MG63 (cell line): ENCODE measurements at places on chromosomes 2 and 18. TPM values are rescaled to one million over a fixed set of nuclear protein-coding genes. Genes with fewer than 3 reads are reported as not detected.

DNA sequence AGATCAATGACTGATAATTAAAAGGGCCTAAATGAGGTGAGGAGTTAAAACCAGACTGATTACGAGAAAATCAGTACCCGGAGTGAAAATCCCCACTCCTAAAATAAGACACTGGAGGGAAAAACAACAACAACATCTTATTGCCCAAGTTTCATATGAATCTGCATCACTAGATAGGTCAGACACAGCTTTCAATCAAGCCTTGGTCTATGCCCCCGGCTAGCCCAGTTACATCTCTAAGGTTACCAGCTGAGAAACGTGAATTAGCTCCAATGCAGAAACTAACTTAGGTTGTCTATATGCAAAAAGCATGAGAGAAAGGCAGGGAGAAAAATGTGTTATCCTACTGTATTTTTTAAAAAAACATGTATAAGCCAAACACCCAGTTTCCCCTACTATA, 53.7 kb downstream of the ROCK2 start:
- no peak for DNase-seq

Gene TNFAIP6
- total RNA-seq, result 0.84 and 1.8 TPM in 2 replicates

DNA sequence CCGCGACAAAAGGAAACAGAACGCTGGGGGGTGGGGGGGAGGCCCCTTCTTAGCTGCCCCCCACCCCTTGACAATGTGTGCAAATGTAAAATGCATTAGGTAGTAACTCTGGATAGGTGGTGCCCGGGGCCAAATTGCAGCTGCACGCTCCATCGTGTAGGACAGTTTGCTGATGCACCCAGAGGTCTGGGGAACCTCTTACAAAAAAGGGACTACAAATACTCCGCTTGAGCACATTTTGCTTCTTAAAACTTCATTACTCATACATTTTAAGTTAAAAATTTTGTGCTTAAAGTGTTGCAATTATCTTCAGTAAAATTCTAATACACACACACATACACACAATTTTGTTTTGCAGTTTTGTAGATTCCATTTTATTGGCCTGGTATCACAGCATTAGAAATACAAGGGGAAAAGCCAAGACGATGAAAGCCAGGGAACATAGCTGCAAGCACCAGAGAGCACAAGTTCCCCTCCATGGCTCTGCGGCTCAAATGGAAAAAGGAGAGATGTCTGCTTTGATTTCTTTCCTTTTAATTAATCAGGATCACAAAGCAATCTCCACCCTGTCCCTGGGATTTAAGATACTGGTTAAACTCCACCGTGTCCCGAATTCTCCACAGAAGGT, 582.1 kb downstream of the ZEB2 start:
- DNase-seq, result peak; percentile 3

- DNase-seq, result no peak
Observed at GRCh38 chr2:37721201-37721560, 49.7 kb upstream of the CDC42EP3 start.

DNA sequence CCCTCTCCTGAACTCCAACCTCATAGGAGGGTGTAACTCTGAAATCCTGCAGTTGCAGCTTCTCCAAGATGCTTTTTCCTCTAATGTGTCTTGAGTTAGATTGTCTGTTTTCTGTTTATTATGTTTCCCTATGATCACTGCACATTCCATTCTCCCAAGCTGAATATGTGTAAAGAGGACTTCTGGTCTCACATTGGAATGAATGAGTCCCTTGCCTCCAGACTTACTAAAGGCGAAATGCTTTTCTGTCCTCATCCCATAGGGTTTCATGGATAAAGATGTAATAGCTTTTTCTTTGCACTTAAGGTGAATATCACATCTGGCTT, 35.5 kb upstream of the CYP27A1 start:
- no peak for DNase-seq

DNA sequence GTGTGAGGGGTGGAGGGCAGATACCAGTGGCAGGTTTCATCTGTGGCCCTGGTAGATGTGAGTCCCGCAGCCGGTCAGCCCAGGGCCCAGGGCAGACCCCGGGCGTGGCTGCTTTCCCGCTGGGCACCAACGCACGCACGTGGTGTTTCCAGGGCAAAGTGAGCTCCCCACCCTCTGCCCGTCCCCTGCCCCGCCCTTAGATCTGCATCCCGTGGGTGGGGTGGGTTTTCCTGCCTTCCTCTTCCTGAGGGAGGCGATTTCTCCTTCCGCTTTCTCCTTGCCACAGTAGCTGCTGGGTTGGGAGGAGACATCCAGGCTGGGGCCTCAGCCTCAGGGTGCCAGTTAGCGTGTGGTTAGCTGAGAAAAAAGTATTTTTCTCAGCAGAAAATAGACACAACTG, 49.6 kb downstream of the ODC1 start:
- no peak for DNase-seq

GRCh38 chr2:236597629-236598028, 28.0 kb downstream of the ACKR3 start:
- DNase-seq, result no peak

DNA sequence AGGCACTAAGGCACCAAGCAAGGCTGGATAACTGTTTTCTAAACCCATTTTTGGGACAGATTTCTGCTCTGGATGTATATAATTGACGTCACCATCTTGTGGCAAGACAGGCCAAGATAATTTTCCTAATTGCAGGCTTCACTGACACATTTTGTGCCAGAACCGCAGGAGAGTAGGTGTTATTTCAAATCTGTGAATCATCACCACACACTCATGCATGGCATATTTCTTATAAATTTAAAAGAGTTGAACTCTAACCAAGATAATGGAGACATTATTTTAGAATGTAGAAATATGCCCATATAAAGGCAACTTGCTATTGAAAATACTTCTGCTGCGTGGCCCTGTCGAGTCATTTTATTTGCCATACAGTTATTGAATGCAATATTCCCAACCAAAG, 68.3 kb upstream of the ACYP2 start:
- no peak for DNase-seq

DNA sequence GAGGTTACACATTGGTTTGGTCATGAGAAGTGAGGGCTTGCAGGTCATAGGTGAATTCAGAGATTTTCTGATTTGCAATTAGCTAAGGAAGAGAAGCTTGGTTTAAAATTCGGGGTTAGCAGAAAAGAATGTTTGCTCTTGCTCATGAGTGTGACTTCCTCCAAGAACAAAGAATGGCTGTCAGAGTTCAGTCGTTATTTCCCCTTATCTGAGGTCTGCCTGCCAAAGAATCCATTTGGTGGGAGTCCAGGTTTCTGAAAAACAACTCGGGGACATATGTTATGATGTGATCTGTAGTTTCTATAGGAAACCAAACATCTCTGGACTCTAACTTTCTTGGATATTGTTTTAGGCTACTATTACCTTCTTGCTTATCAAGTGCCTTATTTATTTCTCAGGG, 3.2 kb upstream of the UGT1A6 start:
- no peak for DNase-seq

GRCh38 chr2:238853218-238853617, 5.3 kb downstream of the TWIST2 start:
- DNase-seq, result no peak

Gene KLHL30
- total RNA-seq, result not detected in 2 replicates

DNA sequence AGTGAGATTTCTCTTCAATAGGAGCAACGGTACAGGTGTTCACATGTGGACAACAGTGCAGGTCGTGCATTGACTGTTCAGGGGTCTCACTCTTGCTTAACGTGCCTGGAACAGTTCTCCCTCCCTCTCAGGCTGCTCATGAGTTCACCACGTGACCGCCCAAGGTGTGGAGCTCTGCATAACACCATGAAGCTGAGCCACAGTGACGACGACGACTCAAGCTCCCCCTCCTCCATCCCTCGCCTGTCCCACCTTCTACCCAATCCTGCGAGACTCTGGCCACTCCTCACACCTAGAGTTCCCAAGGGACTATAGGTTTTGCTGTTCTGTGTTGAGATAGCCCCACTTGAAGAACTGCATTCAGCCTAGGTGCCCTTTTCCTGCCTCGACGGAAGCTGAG, 42.8 kb downstream of the STK25 start:
- DNase-seq, result no peak

DNA sequence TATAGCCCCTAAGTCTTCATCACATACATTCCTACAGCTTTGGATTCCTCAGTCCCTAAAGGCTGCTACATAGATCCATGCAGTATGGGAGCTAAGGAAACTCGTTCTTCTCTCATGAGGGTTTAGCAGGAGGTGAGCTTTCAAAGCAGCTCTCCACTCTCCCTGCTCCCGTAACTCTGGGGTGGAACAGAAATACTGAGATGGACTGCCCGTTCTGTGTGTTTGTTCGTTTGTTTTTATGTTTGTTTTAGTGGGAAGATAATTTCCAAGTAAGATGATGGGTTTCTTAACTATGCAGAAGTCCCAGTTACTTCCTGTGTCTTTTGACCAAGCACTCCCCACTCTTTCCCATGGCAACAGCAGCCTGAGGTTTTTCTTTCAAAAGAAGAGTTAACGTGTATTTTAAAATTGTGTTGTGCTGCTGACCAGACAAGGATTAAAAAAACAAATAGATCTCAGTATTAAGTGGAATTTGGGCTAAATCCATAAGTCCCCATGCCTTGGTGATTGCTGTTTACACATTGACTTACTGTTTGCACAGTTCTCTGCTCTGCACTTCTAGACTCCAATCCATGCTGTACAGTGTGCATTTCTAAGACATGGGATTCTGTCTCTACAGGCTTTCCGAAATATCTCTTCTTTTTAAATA, 156.4 kb upstream of the SH3BP4 start:
- DNase-seq, result no peak

GRCh38 chr18:35610089-35610488, 28.5 kb downstream of the GALNT1 start:
- no peak for DNase-seq

Gene SAG
- total RNA-seq, result not detected in 2 replicates

Gene FABP1
- not detected in 2 replicates for total RNA-seq

GRCh38 chr2:195318440-195319111, 338.4 kb upstream of the SLC39A10 start:
- no peak for DNase-seq

Gene HOXD3
- 0.32 and 1.5 TPM in 2 replicates for total RNA-seq

- no peak for DNase-seq
Observed at GRCh38 chr2:239506101-239506857, 105.5 kb upstream of the HDAC4 start.

Gene NEB
- total RNA-seq, result not detected in 2 replicates

DNA sequence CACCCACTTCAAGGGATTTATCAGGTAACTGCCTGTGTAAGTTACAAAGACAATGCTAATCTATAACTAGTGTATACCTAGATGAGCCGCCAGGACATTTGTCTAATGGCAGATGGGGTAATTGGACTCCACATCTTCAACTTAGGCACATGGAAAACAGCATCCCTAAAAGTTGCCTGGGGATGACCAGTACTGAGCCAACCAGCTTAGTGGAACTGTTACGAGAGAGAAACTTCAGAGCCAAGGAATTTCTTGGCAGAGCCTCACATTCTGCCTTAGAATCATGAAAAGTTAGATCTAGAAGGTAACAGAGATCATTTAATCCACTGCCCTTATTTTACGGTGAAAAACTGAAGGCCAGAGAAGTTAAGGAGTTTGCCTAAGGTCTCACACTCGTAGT, 15.5 kb upstream of the CLASP1 start:
- no peak for DNase-seq

DNA sequence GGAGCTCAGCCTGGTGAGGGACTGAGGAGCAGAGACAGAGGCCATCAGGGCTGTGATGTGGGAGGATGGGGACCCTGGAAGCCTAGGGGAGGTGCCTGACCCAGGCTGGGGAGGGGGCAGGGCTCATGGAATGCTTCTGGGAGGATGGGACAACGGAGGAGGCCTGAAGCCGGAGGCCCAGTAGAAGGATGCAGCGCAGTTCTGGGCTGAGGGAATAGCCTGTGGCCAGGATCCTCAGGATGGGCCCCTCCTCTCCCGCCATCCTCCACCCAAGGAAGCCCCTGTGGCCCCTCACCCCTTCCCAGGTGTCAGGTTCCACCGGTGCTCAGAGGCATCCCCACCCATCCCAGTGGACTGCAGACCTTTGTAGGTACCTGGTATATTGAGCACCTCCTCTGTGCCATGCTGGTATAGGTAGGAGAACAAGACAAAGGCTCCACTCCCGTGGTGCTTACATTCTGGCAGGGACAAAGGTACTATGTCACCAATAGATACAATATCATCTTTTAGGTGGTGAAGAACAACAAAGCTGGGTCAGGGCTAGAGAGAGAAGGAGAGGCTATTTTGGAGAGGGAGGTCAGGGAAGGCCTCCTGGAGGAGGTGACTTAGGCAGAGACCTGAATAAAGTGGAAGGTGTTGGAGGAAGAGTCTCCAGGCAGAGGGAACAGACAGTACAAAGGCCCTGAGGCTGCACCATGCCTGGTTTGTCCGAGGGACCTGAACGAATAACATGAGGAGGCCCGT, 2.7 kb downstream of the ZAP70 start:
- no peak for DNase-seq

GRCh38 chr2:160719116-160719515, 225.5 kb upstream of the RBMS1 start:
- DNase-seq, result peak; percentile 53

DNA sequence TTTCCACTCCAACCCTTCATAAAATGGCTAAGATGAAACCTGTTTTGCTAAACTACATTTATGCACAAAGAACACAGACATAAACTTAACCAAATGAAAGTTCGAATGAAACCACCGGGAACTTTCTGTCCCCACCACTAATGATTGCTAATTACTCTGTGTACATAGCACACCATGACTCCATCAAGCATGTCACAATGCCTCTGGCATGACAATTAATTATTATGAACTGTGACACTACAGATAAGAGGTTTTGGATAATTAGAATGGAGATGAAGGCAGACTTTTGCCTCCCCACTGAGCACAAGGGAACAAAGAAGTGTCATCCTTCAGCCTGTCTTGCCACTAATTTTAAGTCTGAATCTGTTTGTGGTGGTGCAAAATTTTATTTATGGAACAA, 1.5 kb downstream of the DAPL1 start:
- DNase-seq, result no peak

DNA sequence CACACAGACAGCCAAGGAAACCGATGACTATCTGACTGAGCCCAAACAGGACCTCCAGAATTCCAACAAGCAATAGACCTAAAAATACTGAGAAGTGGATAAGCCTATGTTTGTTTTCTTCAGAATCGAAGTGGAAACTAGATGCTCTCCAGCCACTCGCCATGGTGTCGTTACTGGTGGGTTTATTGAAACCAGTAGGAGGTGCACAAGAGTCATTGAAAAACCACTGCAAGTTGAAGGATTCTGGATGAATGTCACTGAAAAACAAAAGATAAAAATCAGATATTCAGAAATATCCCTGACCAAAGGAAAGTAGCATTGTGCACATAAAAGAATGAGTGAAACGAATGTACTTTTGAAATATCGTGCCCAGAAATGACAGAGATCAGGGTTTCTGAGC, 15.3 kb downstream of the TM4SF20 start:
- DNase-seq, result no peak
